ENCODE measurements at places on chromosomes 1 and 21. TPM values are rescaled to one million over a fixed set of nuclear protein-coding genes. Genes with fewer than 3 reads are reported as not detected.

POU3F1 gene
- not detected for total RNA-seq

- DNase-seq, result peak; percentile 73
Observed at GRCh38 chr1:183859831-183860230, 54.9 kb downstream of the RGL1 start.

DNA sequence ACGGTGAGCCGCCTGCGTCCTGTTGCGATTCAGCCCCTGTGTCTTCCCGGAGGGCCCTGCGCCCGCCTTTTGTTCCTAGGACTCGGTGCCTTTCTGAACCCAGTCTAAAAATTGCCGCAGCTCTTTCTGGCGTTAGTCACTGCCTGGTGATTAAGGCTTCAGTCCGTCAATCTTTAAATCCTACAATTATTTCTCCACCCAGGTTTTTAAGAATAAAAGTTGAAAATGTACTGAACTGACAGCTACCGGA lies 16.2 kb upstream of the PDXK start:
- DNase-seq, result peak; percentile 49

DNA sequence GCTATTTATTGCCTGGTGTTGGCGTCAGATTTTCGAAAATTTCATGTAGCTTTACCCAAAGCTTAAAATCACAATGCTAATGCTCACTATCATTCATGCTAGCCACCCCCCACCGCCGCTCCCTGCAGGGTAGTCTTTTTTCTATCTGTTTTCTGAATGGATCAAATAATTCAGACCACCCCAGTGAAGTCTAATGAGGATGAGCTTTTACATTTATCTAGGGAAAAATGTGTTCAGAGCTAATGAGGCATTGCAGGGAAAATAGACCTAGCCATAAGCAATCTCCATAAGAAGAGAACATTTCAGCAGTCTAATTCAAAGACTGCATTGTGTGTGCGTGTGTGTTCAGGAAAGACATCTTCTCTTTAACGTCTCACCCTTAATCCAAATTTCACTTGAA lies 533.0 kb upstream of the PRMT6 start:
- DNase-seq, result no peak

DNA sequence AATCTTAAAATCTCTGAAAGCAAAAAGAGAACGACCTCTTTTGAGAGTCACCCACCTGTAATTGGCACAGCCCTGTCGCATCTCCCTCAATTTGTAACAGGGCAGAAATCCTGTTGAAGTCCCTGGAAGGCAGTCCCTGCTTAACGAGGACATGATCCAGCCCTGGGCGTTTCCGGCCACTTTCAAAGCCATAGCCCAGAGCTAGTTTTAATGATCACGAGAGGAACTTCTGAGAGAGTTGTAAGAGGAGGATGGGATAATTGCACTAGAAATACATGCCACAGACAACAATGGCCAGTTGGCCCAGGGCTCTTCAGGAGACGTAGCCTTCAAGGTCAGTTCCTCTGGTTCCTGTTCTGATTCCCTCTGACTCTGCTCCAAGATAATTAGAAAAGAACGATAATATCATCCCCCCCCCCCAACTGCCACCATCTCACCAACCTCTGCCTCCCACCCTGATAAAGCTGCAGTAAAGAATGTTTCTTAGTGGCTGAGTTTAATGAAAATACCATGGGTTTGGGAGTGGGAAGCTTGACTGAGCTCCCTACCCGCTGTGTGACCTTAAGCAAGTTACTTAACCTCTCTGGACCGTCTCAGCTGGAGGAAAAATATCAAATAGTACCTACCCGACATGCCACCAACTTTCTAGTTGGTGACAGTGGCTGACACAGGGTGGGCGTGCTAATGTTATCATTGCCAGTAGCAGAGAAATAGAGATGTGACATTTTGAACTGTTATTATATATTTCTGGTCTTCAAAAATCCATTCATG lies 140.0 kb downstream of the OMA1 start:
- peak; percentile 81 for DNase-seq

GRCh38 chr1:65469889-65470340 lies 49.4 kb downstream of the LEPR start:
- DNase-seq, result peak; percentile 36

- DNase-seq, result no peak
Observed at GRCh38 chr1:7458946-7459345, 312.1 kb upstream of the VAMP3 start.
